ENCODE measurements at places on chromosomes 5 and 9. TPM values are rescaled to one million over a fixed set of nuclear protein-coding genes. Genes with fewer than 3 reads are reported as not detected.
A peak's percentile ranks its signal among the peaks of the same experiment; 100 is the strongest.

The IL33 gene
- polyA plus RNA-seq = 3.7 TPM

The F2RL2 gene
- polyA plus RNA-seq = 0.32 TPM

DNA sequence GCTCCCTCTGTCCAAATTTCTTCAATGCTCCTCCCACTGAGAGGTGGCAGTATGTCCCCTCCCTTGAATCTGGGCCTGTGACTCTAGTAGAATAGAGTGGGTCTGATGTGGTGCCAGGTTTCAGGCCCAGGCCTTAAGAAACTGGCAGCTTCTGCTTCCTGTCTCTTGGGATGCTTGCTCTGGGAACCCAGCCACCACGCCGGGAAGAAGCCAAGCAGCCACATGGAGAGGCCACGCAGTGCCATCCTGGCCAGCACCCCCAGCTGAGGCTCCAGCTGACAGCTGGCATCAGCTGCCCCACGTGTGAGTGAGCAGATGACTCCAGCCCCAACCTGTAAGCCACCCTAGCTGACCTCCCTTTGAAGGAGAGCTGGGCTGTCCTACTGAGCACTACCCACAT is 7.3 kb upstream of the TSPAN17 start:
- peaks cover 5% of the 10 kb centered on the region for H3K27me3 ChIP-seq
- no peak for DNase-seq
- H3K36me3 ChIP-seq = no peaks in the 10 kb centered on the region
- H3K27ac ChIP-seq = no peak overlapping the region
- no peak overlapping the region for H3K4me3 ChIP-seq

DNA sequence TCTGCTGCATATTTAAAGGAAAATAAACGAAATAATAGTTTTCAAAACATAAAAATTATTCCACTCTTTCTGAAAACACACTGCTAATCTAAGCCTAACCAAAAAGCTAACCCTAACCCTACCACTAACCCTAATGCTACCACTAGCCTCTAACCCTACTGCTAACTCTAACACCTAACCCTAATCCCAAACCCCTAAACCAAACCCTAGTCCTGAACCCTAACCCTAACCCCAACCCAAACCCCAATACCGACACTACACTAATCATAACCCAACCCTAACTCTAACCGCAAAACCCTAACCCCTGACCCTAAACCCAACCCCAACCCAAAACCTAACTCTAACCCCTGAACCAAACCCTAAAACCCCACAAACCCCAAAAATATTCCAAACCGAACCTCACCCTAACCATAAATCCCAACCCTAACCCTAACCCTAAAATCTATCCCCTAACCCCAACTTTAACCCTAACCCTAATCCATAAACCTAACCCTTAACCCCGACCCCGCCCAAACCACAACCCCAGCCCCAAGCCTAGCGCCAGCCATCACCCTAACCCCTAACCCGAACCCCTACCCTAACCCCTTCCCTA is 41.9 kb upstream of the PLEKHG4B start:
- no peaks in the 10 kb centered on the region for H3K4me1 ChIP-seq
- H3K27ac ChIP-seq = no peak overlapping the region
- H3K4me3 ChIP-seq = no peak overlapping the region
- no peaks in the 10 kb centered on the region for H3K27me3 ChIP-seq
- no peak for DNase-seq

DNA sequence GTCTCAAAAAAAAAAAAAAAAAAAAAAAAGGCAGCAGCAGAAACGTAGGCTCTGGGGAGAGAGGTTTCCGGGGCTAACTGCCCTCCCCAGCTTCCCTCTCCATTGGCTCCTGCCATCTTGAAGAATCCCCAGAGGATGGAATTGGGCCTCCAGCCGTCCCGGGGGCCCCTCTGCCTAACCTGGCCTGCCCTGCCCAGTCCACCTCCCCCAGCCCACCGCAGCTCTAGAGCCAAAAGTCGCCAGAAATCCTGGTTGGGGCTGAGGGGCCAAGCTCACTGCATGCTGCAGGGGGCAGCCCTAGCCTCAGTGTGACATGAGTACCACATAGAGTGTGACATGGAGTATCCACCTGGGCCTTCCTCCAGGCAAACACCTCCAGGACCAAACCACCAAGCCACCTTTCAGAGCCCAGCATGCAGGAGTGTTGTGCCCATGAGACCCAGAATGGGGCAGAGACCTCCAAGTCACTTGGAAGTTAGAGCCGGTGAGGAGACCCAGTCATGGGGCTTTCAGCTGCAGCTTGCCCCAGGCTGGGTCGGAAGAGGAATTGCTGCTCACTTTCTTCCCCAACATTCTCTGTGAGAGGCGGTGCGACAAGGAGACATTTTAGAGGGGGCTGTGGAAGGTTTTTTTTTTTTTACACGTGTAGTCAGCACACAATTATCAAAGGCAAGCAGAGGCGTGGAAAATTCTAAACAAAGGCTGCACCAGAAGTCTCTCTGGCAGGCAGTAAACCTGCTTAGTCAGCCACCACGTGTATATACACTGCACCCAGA is 17.6 kb downstream of the CD74 start:
- no peak overlapping the region for H3K4me3 ChIP-seq
- DNase-seq = peak; percentile 71
- peaks cover 42% of the 10 kb centered on the region for H3K36me3 ChIP-seq
- no peaks in the 10 kb centered on the region for H3K27me3 ChIP-seq
- no peak overlapping the region for H3K27ac ChIP-seq

All from kidney (tissue), 22 donors.